Renal pelvis (tissue), 12 donors: ENCODE measurements at places on chromosomes 12 and 14. TPM values are rescaled to one million over a fixed set of nuclear protein-coding genes. Genes with fewer than 3 reads are reported as not detected.

DNA sequence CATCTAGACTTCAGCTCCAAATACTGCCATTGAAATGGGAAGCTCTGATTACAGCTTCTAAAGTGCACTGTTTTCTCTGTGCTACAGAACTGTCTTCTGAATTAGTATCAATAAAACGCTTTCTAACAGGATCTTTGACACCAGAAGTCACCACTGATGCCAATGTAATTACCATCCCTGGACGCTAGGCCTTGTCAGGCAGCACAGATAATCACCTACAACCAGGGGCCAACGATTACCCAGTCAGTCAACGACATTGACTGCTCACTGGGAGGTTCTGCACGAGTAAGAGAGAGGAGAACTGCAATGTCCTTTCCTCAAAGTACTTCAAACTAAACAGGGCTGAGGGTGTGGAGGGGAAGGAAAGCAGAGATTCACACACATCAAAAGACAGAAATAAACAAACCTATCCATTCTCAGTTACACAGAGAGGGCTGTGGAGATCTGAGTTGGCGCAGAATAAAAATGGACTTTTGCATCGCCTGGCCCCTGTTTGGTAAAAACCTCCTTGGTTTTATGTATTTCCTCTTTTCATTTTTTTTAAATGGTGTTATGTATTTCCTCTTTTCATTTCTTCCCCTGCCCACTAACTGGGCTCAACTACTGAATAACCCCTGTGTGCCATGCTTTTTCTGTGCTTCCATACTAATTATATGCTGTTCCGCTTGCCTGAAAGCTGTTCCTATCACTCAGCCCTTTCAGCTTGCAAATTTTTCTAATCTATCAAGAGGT lies 492.2 kb downstream of the APAF1 start:
- no peak for DNase-seq

DNA sequence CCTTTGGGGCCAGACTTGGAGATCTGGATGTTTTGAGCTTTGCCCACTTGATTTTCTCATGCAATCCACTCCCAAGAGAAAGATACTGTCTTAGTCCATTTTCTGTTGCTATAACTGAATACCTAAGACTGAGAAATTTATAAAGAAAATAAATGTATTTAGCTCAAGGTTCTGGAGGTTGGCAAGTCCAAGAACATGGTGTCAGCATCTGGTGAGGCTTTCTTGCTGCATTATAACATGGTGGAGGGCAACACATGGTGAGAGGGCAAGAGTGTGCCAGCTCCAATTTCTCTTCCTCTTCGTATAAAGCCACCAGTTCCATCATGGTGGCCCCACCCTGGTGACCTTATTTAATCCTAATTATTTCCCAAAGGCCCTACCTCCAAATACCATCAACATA lies 39.6 kb upstream of the NFKBIA start:
- DNase-seq: no peak

GRCh38 chr14:22232933-22233332 lies 356.1 kb downstream of the DAD1 start:
- no peak for DNase-seq

DNA sequence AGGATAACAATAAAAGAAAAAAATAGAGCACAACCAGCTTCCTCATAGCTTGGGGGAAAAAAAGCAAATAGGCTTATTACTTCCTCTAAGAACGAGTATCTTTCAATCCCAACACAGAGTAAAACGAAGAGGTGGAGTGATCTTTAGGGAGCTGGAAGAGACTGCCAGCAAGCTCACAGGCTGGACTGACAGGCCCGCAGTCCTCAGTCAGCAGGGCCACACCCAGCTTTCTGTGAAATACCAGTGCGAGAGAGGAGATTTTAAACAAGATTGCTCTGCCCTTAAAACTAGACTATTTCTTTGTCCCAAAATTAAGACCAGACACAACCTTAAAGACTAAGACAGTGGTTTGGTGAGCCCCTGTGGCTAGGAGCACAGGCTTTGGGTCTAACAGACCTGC lies 32.9 kb downstream of the SETD3 start:
- no peak for DNase-seq

DNA sequence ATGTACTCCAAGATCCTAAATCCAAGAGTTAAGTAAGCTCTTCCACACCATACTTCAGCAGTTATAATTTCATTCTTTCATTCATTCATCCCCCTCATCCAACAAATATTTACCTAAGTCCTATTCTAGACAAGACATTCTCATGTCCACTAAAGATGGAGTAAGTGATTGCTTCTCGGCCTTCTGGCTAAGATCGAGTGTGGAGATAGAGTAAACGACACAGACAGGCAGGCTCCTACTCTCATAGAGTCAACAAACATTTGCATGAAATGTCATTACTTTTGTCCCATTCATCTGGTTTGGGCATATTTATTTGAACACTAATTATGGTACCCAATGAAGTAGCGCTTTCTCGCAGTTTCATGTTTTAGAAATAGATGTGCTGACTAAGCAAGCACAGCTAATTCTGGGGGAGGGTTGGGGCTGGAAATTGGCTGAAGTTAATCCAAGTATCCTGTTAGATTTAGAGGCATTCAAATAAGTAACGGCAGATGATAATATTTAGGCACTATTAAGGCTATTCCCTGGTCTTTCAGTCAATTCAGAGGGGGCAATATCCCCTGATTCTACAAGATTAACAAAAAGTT lies 176.5 kb downstream of the CEP128 start:
- DNase-seq: no peak

DNA sequence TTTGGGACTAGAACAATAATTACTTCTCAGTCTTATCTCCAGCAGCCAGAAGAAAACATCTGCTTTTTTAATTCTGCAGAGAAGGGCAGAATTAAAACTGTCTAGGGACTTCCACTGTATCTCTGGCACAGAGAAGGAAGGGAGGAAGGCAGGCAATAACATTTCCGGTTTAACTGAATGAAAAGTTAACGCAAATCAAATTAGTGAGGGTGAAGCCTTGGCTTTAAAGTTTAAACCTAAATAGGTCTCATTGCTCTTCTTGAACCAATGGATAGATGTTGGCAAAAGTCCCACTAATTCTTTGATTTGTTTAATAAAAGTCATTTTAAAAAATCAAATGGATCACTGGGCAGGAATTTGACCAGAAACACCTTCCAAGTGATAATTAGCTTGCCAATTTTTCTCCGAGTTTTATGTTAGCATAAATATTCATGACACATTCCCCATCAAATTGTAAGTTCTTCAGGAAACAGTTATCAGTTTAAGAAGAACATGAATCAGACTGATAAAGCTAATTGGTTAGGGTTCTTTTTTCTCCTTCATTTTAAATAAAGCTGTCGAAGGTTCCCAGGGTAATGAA lies 181.9 kb downstream of the SLC15A5 start:
- no peak for DNase-seq

The TMPRSS12 gene
- 0.03 TPM for polyA plus RNA-seq

The DNAI7 gene
- polyA plus RNA-seq: 6.3 TPM

The IAPP gene
- polyA plus RNA-seq: not detected
